ENCODE measurements at places on chromosomes 6 and 20.

DNA sequence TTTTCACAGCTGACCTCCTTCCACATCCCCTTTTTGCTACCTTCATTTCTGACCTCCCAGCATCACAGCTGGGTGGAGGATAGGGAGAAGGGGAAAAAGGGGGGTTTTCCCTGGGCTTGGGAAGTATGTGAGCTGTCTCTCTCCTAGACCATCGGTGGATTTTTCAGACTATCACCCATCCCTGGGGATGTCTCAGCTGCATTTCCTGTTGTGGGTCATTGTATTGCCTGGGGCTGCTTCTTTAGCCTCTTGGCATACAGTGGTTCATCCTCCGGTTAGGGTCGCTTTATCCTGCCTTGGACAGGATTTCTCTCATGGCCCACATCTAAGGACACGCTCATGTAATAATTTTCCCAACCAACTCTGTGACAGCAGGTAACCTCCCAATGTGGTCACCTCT is 142.5 kb upstream of the ARG1 start:
- DNase-seq, result no peak

GRCh38 chr6:160426136-160426535 is 78.0 kb downstream of the SLC22A3 start:
- DNase-seq, result no peak

GRCh38 chr6:26600759-26601158 is 4.0 kb downstream of the ABT1 start:
- DNase-seq, result peak; percentile 27

DNA sequence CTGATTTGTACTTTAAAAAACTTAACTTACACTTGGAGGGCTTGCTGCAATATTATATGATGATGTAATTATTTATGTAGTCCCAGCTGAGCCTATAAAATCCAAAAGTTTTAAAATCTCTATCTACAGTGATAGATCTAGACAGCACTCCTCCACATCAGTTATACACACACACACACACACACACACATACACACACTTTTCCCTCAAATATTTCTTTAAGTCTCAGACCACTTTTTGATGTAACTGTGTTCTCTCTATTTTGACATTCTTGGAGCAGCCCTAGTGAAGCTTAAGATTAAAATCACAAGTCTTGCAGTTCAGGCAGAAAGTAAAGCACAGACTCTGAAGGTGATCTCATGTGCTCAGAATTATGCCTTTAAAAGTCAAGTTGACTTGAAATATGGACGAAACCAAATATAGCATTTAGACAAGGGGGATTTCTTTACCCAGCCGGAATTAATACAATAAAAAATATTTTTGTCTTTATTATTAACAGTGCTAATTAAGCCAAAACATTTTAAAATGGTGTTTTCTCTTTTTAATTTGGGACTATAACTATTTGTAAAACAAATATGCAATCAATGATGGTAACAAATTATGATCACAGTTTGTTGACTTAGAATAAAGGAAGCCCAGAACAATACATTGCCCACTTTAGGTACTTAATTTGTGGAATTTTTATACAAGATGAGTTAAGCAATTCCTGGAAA is 63.5 kb upstream of the TMEM30A start:
- no peak for DNase-seq

DNA sequence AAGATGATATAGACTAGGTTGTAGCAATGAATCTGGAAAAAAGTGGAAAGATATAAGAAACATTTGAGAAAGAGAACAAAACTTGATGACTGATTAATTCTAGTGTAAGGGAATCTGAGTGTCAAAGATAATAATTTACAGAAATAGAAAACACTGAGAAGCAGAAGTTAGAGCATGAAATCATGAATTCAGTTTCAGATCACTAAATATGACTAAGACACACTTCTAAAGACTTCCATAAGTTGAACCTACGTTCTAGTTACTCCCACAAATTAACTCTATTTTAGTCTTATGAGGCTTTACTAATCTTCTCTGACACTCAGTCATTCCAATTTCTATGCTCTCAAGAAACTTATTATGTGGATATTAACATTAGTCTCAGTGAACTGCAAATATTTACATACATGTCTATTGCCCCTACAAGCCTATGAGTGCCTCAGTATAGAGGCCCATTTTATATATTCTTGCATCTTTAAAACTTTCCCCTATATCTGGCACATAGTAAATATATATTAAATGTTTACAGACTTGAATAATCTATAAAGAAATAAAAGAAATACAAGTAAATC is 30.4 kb downstream of the IBTK start:
- no peak for DNase-seq

DNA sequence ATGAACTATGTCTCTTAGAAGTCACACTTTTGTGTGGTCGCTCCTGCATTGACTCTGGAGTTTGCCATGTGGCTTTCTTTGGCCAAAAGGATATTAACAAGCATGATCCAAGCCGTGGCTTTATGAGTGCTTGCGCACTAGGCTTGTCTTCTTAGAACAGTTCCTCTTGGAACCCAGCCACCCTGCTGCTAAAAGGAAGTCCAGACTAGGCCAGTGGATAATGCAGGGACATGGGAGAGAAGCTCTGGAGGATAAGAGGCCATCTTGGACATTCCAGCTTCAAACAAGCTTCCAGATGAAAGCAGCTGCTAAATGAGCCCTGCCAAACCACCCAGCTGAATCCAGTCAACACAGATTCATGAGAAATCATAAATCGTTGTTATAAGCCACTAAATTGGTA is 346.4 kb downstream of the CDC5L start:
- no peak for DNase-seq

GRCh38 chr20:31355981-31356380 is 12.4 kb upstream of the DEFB118 start:
- no peak for DNase-seq

DNA sequence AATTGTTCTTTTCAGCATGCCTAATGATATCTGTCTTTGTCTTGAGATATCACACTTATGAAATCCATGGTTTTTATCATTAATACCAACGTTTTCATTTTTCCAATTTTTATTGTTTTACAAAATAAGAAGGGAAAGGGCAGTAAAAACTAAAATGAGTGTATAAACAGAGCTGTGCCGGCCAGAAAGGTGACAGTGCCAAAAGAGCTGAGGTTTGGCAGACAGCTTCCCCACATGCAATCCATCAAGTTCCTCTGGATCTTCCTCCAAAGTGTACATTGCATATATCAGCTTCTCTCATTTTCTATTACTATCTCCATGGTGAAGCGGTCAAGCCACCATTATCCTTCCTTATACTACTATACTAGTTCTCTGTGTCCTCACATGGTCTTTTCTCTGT is 10.1 kb upstream of the TMEM244 start:
- no peak for DNase-seq

DNA sequence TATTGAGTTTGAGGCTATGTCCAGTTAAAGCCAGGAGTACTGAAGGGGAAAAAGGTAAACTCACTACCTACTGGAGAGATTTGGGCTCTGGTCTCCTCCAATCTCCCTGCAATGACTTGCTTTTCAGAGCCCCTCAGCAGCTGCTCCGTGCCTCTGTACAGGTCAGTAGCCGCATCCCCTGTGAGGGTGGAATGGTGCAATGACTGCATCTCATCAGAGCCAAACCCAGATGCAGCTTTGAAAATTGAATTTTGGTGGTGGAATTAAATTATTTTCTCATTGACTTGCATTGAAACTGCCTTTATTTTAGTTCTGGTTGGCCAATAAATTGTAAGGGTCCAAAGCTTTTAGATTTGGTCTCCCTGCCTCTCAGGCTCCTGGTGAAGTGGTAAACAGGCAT is 166.7 kb downstream of the DLL1 start:
- DNase-seq, result no peak

DNA sequence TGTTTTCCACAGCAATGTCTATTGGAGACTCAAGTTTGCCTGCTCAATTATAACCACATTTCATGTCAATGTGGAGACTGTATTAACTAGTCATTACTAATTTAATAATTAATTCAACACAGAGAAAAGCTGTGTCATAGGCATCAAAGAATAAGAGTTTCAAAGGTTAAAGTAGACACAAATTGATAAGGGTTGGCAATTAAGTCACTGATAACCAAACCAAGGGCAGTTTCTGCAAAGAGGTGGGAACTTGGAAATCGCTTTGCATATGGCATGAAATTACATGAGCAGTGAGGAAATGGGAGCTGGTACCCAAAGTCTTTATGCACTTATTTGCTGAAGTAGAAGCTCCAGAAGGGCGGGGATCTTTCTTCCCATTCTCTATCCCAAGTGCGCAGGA is 34.2 kb downstream of the GCLC start:
- no peak for DNase-seq

- no peak for DNase-seq
These were observed 84.7 kb upstream of the GCM1 start for GRCh38 chr6:53233309-53233708.

DNA sequence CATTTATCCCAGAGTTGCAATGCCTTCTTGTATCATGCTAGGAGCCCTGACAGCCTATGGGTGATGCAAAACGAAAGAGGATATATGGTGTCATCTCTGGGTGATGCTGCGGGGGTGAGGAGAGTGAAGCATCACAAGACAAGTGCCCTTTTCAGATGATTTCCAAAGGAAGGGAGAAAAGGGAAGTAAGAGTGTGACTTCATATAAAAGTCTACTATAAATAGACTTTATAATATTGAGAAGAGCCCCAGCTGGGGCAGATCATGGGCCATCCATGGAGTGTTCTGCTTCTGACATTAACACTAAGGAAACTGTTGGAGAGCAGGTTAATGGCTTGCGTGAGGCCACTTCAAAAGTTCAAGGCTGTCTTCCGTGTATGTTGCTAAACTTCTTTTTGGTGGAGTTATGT is 4.4 kb downstream of the CD83 start:
- DNase-seq, result peak; percentile 84

- DNase-seq, result no peak
These were observed 165.2 kb downstream of the DLL1 start for GRCh38 chr6:170125456-170126300.

Measured in activated CD4-positive, alpha-beta T cell treated with anti-CD3 and anti-CD28 coated beads, Interleukin-10, Interleukin-2, amounts not matched to agents 100 ng/mL and 50 ng/mL, durations not matched to agents 16 hours and 8 hours (primary cell).